Smooth muscle cell of trachea (primary cell): ENCODE measurements at places on chromosomes 16 and 17. TPM values are rescaled to one million over a fixed set of nuclear protein-coding genes. Genes with fewer than 3 reads are reported as not detected.

Gene CCDC102A
- total RNA-seq, result 15.1 and 31.8 TPM in 2 replicates

Gene ITGB4
- total RNA-seq, result 0.50 and 4.2 TPM in 2 replicates

Gene STRADA
- total RNA-seq, result 21.5 and 28.2 TPM in 2 replicates

Gene TNFRSF13B
- not detected in 2 replicates for total RNA-seq

Gene NLGN2
- 16.1 and 18.2 TPM in 2 replicates for total RNA-seq

Gene CES4A
- total RNA-seq, result 1.6 and 6.5 TPM in 2 replicates
